ENCODE measurements at places on chromosomes 1 and 21.

DNA sequence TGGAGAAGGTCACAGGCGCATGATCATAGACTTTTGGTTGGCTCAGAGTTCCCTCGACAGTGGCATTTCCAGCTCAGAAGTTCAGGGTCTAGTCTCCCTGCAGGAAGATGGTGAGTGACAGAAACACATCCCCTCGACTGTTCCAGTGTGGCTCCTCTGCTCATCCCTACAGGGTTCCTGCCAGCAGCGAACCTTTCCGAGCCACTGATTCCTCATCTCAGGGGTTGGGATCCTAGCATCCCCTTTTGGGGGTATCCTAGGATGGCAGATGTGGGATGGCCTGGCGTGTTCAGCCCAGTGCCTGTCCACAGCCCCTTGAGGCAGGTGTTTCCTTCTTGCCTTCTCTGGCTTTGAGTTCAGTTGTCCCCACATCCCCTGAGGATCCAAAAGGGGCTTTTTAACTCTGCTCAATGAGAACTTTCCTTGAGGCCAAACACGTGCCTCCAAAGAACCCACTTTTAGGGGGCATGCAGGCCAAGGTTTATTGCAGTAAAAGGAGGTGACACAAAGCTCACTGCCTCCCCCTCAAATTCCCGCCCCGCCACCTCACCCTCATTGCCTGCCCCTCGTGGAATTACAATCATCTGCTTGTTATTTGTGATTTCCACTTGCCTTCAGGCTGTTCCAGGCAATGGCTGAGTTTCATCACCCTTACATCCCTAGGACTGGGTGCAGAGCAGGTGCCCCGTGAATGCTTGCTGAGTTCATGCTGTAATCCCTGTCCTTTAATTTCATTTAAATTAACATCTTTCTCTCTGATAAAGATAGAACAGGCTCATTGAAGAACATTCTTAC lies 440.7 kb downstream of the CAMTA1 start:
- no peak for DNase-seq

DNA sequence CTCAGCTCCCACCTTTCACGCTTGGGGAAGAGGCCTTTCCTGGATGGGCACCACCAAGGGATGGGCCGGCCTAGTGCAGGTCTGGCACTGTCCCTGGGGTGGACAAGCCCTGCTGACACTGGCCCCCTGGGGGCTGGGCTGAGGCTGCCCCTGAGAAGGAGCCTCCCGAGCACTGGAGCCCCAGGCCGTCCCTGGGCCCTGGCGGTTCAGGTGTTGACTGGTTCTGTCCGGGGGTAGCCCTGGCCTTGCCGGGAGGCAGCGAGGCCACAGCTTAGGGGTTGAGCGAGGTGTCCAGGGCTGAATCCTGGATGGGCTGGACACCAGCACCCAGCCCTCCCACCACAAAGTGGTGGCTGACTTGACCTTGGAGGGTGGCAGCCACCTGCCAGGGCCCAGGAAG lies 49.7 kb upstream of the ACTRT2 start:
- DNase-seq, result no peak

GRCh38 chr21:38950435-38951094 lies 144.8 kb downstream of the ETS2 start:
- DNase-seq, result no peak

DNA sequence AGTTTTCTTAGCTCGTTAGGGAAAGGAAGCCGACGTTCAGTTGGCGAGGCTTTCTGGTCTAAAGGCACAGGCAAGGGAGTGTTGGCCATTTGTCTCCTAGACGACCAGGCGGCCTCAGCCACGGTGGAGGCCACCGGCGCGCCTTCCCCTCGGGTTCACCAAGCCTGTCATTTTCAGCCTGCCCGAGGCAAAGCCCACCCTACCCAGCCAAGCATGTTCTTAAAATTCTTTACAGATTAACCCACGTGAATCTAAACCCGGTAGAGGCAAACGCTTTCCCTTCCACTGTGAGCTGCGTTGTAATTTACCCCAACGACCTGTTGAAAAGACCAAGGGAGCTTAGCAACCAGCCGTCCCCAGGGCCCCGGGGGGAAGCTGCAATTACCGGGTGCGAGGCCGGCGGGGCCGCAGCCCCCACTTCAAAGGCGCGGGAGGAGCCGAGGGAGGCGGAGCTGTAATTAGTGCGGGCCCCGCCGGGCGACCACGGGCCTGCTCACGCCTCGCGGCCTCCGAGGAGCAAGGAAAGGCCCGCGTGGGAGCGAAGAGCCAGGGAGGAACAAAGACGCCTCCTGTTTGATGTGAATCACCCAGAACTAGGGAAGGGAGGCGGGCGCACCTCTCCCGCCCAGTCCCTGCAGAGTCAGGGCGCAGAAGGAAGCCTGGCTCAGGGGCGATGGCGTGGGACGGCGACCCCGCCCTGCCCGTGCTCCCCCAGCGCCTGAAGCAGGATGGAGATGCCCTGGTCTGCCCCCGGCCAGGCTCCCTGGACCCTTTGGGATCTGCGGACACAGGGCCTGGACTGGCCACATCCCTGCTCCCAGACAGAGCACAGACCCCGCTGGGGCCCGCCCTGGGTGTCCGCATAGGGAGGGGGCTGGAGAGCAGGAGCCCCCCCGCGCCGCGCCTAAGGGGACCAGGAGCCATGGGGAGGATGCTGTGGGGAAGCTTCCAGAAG lies 12.1 kb upstream of the TSPEAR start:
- no peak for DNase-seq

- no peak for DNase-seq
Observed at GRCh38 chr1:206505702-206506355, 1.5 kb upstream of the RASSF5 start.

DNA sequence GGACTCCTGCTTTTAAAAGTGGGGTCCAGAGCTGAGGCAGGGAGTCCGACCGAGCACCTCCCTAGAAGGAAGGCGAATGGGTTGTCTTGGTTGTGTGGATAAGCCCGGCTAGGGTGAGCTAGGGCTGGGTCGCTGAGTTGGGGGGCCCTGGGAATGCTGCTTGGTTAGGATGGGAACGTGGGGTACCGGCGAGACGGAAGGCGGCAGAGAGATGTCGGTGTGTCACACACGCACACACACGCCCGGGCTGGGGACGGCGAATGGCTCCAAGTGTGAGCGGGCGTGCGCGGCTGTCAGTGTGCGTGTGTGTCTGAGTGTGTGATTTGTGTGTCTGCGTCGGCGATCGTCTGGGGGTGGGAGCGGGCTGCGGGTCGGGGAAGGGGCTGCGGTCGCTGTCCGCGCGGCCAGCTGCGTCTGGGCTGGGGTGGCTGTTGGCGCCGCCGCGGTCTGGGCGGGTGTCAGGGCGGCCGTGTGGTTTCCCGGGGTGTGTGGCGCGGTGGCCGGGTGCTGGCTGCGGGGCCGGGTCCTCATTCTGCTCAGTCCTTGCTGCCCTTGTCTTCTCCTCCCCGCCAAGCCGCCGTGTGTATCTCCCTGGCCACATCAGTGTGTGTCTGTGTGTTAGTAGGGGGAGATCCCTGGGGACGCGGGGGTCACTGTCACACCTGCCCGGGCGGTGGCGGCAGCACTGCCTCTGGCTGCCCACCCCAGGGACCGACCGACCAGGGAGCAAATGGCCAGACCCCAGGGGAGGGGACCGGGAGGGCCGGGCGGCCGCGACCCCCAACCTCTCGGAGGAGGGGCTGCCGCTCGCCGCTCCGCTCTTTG lies 1.1 kb downstream of the EFNA3 start:
- DNase-seq, result no peak

- no peak for DNase-seq
Observed at GRCh38 chr1:171403393-171403792, 81.9 kb upstream of the PRRC2C start.

GRCh38 chr1:93967306-93967705 lies 58.1 kb upstream of the GCLM start:
- no peak for DNase-seq

DNA sequence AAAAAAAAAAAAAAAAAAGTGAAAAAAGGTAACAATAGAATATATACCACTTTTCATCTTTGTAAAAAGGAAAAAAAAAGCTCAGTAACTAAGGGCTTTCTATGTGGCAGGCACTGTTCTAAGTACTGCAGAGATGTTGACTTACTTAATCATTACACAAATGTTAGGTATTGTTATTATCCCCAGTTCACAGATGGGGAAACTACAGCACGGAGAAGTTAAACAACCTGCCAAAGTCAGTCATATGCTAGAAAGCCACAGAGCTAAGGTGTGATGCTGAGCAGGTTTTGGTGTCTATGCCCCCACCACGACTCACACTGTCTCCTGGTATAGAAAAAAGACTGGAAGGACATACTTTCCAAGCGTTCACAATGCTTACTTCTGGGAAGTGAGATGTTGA lies 6.6 kb upstream of the PNRC2 start:
- no peak for DNase-seq

- no peak for DNase-seq
Observed at GRCh38 chr1:233497679-233498078, 116.2 kb upstream of the KCNK1 start.

DNA sequence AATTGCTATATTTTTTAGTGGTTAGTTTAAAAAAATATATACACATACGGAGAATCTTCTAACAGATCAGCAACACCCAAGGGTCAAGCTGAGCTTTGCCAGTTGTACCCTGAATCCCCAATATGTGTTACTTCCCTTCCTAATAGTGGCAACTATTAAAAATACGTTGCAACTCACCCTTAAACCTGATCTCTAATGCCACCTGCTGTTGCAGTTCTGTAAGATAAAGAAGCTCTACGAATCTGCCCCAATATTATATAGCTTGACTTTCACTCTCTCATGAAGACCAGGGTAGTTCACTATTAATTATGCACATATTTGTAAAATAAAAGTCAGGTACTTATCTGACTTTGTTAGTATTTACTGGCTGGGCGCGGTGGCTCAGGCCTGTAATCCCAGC lies 58.4 kb downstream of the ASH1L start:
- DNase-seq, result no peak

GRCh38 chr1:80876035-80876434 lies 924.7 kb upstream of the ADGRL2 start:
- no peak for DNase-seq

DNA sequence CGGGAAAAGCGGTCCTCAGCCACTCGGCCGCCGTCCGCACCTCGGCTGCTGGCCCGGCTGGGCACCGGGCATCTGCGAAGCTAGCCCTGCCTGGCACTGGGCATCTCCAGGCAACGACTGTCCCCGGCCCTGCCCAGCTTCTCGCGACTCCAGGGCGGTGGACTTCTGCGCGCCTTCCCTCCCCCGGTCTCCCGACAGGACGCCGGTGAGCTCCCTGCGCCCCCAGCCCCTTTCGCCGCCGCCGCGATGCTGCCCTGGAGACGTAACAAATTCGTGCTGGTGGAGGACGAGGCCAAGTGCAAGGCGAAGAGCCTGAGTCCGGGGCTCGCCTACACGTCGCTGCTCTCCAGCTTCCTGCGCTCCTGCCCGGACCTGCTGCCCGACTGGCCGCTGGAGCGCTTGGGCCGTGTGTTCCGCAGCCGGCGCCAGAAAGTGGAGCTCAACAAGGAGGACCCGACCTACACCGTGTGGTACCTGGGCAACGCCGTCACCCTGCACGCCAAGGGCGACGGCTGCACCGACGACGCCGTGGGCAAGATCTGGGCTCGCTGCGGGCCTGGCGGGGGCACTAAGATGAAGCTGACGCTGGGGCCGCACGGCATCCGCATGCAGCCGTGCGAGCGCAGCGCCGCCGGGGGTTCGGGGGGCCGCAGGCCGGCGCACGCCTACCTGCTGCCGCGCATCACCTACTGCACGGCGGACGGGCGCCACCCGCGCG lies 514 bp downstream of the FAM43B start:
- no peak for DNase-seq

Data from stimulated activated CD8-positive, alpha-beta memory T cell treated with anti-CD3 and anti-CD28 coated beads, Interleukin-15, amount 100 ng/mL, for 4 hours (primary cell).